H1 (cell line): ENCODE measurements at places on chromosomes 2 and 18. TPM values are rescaled to one million over a fixed set of nuclear protein-coding genes. Genes with fewer than 3 reads are reported as not detected.
A peak's percentile ranks its signal among the peaks of the same experiment; 100 is the strongest.

- DNase-seq = no peak
- no peaks in the 10 kb centered on the region for H3K27me3 ChIP-seq
- H3K27ac ChIP-seq = no peak overlapping the region
- H3K4me1 ChIP-seq = no peaks in the 10 kb centered on the region
- peaks cover 30% of the 10 kb centered on the region for H3K36me3 ChIP-seq
- H3K4me3 ChIP-seq = no peak overlapping the region
These were observed 5.2 kb downstream of the ABCB6 start for GRCh38 chr2:219213486-219214071.

Gene IL36RN
- not detected in 2 replicates for total RNA-seq

Gene TMSB10
- 1,075 and 1,095 TPM in 2 replicates for total RNA-seq

Gene MSH2
- 204 and 228 TPM in 2 replicates for total RNA-seq

DNA sequence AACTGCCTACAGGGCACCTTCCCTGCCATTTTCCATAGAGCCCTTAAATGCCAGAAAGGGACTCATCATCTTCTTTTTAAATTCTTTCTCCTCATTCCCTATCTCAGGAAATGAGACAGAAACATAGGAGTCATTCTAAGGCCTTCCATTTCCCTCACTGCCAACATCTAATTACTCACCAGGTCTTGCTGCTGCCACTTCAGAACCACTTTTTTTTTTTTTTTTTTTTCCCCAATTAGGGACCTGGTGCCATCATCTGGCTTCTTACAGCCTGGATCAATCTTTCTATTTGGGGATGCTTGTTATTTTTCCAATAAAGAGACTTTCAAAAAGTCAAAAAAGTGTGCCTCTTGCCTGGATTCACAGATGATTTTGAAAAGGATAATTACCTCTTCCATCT lies 373.4 kb downstream of the LPIN1 start:
- no peaks in the 10 kb centered on the region for H3K36me3 ChIP-seq
- no peaks in the 10 kb centered on the region for H3K4me1 ChIP-seq
- DNase-seq = no peak
- H3K4me3 ChIP-seq = no peak overlapping the region
- no peak overlapping the region for H3K27ac ChIP-seq
- no peaks in the 10 kb centered on the region for H3K27me3 ChIP-seq

DNA sequence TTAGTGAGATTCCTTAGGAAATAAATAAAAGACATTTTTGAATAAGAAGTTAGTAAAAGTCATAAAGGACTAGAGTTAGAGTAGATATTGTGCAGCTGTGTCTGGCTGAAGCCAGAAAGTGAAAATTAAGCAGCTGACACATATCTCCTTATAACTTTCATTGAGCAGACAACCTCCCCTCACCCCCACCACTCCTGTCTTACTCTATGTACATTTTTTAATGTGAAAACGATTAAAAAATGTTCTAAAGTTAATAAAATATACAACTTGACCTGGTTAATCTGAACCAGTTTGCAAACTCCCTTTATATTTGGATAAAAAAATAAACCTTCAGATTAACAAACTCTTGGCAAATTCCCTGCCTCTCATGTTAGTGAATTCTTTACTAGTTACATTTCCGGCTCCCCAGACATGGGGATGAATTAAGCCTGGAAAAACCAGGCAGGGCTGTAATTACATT lies 462.8 kb downstream of the MEIS1 start:
- no peak overlapping the region for H3K27ac ChIP-seq
- no peaks in the 10 kb centered on the region for H3K27me3 ChIP-seq
- H3K4me3 ChIP-seq = no peak overlapping the region
- peaks cover 2% of the 10 kb centered on the region; the same call in 1 of the 2 replicates for H3K4me1 ChIP-seq
- no peaks in the 10 kb centered on the region for H3K36me3 ChIP-seq
- DNase-seq = no peak

- H3K4me3 ChIP-seq = no peak overlapping the region
- DNase-seq = no peak
- H3K27me3 ChIP-seq = no peaks in the 10 kb centered on the region; the same call in 1 of the 2 replicates
- H3K4me1 ChIP-seq = no peaks in the 10 kb centered on the region
These were observed 23.3 kb downstream of the PAX8 start for GRCh38 chr2:113255140-113256070.

- no peak overlapping the region for H3K4me3 ChIP-seq
- H3K36me3 ChIP-seq = no peaks in the 10 kb centered on the region
- no peaks in the 10 kb centered on the region for H3K27me3 ChIP-seq
These were observed 82.9 kb downstream of the GRB14 start for GRCh38 chr2:164538240-164538866.

Gene FNDC4
- 13.4 and 14.7 TPM in 2 replicates for total RNA-seq

Gene PTH2R
- 0.11 and 0.19 TPM in 2 replicates for total RNA-seq

- H3K4me1 ChIP-seq = no peaks in the 10 kb centered on the region
- H3K4me3 ChIP-seq = no peak overlapping the region
- H3K36me3 ChIP-seq = no peaks in the 10 kb centered on the region
- no peaks in the 10 kb centered on the region for H3K27me3 ChIP-seq
- H3K27ac ChIP-seq = no peak overlapping the region
These were observed 24.7 kb upstream of the GPC1 start for GRCh38 chr2:240410808-240411207.

DNA sequence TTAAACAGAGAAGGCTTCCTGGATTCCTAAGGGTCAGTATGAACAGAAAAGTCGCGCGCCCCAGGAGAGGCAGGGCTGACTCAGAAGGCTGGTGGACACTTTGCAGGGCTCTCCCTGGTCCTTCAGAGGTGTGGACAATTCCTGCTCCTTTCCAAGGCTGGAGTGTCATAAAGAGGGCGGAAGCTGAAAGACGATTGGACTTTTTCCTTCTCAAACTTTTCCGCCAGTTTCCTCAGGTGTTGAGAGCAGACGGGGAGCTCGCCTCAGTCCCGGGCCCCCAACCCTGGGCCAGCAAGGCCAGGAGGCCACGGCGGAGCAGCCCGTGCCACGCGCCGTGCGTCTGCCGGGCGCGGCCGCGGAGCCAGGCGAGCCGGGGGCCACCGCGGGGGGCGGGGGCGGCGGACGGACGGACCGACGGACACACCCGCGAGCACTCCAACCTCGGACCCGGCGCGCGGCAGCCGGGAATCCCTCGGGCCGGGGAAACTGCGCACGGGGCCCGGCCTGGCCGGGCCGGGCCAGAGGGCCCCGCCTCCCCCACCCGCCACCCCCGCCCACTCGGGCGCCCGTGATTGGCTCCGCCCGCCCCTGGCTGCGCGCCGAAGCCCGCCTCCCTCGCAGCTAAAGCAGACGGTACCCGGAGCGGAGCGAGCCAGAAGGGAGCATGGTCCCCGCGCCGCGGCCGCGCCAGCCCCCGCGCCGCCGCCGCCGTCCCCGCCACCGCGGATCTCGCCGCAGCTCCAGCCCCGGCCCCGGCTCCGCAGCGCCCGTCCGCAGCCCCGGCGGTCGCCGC lies at the start of gene KLHL29:
KLHL29 (plus strand) TSS at position 629 of the 793 bp plus-strand sequence. CDS start 177,018 bp downstream, outside the sequence.
- no peak within 1 kb of the TSS for H3K27ac ChIP-seq
- H3K4me1 ChIP-seq = peaks cover 4% of the 10 kb centered on the region
- peak within 1 kb of the TSS; percentile 52 for H3K4me3 ChIP-seq
- H3K27me3 ChIP-seq = peaks cover 45% of the 10 kb centered on the region
- no peak for DNase-seq
- H3K36me3 ChIP-seq = no peaks in the 10 kb centered on the region

GRCh38 chr2:102399499-102400141 lies 23.3 kb upstream of the IL18RAP start:
- no peaks in the 10 kb centered on the region for H3K27me3 ChIP-seq
- no peak overlapping the region for H3K4me3 ChIP-seq
- DNase-seq = no peak
- H3K4me1 ChIP-seq = no peaks in the 10 kb centered on the region

Gene CD302
- total RNA-seq = 0.61 and 0.76 TPM in 2 replicates

- H3K27ac ChIP-seq = no peak overlapping the region
- H3K4me3 ChIP-seq = no peak overlapping the region
- DNase-seq = no peak
- no peaks in the 10 kb centered on the region for H3K27me3 ChIP-seq
- peaks cover 21% of the 10 kb centered on the region for H3K4me1 ChIP-seq
- no peaks in the 10 kb centered on the region for H3K36me3 ChIP-seq
These were observed 73.5 kb downstream of the PHLPP1 start for GRCh38 chr18:62788876-62789275.

DNA sequence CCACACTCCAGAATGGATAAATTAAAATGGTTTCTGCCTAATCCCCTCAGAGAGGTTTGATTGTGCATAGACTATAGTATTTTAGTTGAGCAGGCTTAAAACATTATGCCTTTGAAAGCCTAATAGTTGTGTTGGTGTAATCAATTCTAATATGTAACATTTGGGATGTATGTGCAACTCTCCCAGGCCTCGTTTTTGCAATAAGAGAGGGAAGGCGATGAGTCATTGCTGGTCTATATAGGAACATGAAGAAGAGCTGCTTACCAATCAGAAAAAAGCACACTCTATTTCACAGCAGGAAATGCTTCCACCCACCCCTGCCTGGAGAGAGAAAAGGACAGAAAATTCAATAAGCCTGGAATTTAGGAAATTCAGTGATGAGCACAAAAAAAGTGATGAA lies 1424.0 kb upstream of the PIK3C3 start:
- no peak overlapping the region for H3K27ac ChIP-seq
- H3K36me3 ChIP-seq = no peaks in the 10 kb centered on the region
- no peak for DNase-seq
- no peaks in the 10 kb centered on the region for H3K27me3 ChIP-seq

- H3K4me3 ChIP-seq = no peak overlapping the region
- H3K36me3 ChIP-seq = no peaks in the 10 kb centered on the region
- no peaks in the 10 kb centered on the region for H3K4me1 ChIP-seq
These were observed 89.3 kb downstream of the PDE11A start for GRCh38 chr2:177983183-177983788.

- no peak overlapping the region for H3K4me3 ChIP-seq
- H3K4me1 ChIP-seq = no peaks in the 10 kb centered on the region
- no peaks in the 10 kb centered on the region for H3K27me3 ChIP-seq
These were observed 4.2 kb upstream of the KCMF1 start for GRCh38 chr2:84966731-84967130.

GRCh38 chr2:143545059-143545948 lies 416.1 kb downstream of the ARHGAP15 start:
- no peak overlapping the region for H3K27ac ChIP-seq
- H3K36me3 ChIP-seq = no peaks in the 10 kb centered on the region
- no peaks in the 10 kb centered on the region for H3K4me1 ChIP-seq
- H3K4me3 ChIP-seq = no peak overlapping the region

Gene KANSL1L
- total RNA-seq = 15.2 and 17.2 TPM in 2 replicates
